ENCODE measurements at places on chromosomes 5 and 9.

DNA sequence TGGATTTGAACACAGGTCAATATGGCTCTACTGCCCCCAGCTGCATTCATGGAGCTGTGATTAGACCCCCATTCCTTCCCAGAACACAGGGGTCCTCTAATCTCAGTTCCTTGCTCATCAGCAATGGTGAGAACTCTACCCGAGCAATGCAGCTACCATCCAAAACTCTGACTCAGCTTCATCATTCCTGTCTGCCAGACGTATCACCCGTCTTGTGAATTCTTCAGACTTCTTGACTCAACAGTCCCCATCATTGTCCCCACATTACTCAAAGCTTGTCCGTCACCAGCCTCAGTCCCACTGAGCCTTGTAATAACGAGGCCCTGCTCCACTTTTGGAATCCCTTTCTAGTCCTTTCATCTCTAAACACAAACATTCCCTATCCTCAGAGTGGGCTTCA is 36.3 kb upstream of the STX17 start:
- no peak for DNase-seq

DNA sequence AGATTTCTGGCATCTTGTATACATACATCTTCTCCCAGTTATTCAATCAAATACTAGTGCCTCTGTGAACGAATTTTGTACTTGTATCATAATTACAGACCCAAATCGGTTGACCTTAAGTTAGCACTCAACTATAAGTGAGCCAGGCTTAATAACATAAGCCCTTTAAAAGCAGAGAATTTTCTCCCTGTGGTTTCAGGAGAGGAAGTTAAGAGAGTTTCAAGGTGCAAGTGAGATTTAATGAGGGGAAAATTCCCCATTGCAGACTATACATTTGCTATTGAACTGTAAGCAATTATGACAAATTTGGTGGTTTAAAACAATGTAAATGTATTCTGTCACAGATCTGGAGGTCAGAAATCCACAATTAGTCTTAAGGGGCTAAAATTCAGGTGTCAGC is 261.9 kb upstream of the NREP start:
- DNase-seq, result no peak

DNA sequence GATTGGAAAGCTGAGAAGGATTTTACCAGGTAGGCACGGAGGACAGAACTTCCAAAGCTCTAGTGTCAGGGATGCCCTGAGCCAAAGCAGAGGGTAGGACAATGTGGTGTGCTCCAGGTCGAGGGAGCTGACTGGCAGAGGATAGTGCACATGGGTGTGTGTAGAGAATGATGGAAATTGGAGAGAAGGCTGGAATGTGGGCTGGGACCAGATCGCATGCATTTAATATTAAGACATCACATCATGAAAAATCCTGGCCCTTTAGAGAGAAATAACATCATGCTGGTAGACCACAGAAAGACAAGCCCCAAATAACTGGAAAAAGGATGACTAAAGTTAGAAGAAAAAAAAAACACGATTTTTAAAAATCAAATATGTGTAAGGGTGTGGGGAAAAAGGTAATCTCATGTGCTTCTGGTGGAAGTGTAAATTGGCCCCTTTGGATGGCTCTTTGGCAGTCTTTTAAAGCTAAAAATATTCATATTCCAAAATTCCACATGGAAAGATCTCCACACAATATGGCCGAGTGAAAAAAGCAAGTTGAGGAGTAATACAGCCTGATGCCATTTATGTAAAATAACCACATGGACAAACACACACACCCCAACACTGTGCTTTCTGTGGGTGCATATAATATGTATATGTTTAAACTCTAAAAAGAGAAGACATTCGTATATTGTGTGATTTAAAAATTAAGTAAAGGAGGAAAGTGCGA is 67.0 kb upstream of the TGFBR1 start:
- no peak for DNase-seq

GRCh38 chr5:8908055-8908683 is 637.7 kb downstream of the SEMA5A start:
- DNase-seq, result peak; percentile 35

- DNase-seq, result peak; percentile 49
These were observed 4.4 kb upstream of the IL3 start for GRCh38 chr5:132055808-132056609.

DNA sequence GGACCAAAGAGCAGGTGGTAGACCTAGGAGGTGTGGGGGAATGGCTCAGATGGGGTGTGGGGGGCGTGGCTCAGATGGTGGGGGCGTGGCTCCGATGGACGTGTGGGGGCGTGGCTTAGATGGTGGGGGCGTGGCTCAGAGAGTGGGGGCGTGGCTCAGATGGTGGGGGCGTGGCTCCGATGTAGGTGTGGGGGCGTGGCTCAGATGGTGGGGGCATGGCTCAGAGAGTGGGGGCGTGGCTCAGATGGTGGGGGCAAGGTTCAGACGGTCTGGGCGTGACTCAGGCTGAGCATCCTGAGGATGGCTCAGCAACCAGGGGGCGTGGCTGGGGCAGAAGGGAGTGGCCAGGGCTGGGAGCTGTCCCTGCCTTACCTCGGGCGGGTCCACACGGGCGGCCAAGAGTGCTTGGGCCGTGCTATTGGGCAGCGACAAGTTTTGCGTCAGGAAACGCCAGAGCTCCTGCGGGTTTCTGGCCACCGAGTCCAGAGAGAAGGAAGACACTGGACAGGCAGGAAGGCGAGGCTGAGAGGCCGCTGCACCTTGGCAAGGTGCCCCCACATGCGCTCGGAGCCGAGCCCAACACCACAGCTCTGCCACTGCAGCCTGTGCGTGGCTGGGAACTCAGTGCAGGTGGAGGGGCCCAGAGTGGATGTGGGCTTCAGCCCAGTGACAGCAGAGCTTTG is 5.9 kb downstream of the ABCA2 start:
- no peak for DNase-seq

DNA sequence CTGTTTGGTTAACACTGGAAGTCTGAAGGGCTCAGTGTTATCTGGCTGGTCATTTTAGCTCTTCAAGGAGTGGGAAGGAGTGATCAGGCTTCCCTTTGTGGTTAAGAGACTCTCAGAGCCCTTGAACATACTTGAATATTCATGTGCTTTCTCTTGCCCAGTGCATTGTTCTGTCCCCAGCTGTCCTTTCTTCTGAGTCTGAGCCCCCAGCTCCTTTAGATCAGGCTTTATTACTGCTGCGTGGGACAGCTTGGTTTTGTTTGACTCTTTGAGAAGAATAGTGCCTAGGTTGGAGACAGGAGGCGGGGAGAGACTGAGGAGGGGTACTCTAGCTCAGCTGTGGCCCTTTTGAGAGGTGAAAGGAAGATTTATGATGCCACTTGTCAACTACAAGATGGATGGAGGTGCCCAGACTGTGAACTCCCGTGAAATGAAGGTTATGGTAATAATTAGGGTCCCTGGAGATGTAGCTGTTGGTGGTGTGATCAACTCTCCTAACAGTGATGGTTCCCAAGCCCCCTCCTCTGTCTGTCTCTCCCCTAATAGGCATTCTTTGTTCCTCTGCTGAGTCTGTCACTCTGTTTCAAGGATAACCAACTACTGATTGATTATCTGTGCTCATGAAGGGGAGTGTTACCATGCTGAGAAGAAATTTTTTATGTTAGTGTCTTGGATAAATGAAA is 83.1 kb upstream of the GLRA1 start:
- no peak for DNase-seq

GRCh38 chr9:71285191-71285656 is 163.8 kb upstream of the TRPM3 start:
- DNase-seq, result peak; percentile 45

DNA sequence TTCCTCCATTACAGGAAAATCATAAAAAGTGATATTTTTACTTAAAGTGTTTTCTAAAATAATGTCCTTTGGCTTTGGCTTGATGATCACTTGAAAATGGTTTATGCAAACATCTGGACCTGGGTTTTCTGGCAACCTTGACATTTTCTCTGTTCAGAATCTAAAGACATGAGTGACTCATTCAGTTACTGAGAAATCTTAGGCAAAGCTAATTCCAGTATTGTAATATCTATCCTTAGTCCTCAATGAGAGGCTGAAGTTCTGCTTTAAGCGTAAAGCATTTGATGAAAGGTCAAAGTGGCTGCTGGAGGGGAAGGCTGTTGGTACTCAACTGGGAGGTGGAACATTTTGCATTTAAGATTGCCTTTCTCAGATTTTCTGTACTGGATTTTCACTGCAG is 2.3 kb downstream of the MAN2A1 start:
- peak; percentile 28 for DNase-seq

- no peak for DNase-seq
These were observed 474.0 kb upstream of the RGMB start for GRCh38 chr5:98299435-98299834.

DNA sequence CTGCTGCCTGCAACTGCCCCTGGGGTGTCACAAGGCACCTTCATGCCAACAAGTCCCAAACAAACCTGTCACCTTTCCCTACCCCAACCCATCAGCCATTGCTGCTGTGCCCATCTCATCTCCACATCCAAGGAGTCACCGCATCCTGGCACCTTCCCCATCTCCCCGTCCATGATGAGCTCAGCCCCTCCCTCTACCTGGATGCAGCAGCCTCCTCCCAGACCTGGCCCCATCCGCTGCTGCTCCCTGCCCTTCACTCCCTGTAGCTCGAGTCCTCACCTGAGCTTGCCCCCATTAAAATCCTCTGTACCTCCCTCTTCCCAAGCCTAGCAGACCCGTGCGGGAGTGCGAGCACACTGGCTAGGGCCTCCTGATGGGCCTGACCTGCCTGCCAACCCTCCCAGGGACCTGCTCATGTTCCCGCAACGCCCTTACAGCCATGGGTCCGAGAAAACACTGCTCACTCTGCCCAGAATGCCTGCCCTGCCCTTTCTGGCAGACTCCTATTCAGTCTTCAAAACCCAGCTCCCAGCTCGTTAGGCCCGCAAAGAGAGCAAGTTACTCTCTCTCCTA is 110.6 kb downstream of the ADAMTS2 start:
- DNase-seq, result no peak

DNA sequence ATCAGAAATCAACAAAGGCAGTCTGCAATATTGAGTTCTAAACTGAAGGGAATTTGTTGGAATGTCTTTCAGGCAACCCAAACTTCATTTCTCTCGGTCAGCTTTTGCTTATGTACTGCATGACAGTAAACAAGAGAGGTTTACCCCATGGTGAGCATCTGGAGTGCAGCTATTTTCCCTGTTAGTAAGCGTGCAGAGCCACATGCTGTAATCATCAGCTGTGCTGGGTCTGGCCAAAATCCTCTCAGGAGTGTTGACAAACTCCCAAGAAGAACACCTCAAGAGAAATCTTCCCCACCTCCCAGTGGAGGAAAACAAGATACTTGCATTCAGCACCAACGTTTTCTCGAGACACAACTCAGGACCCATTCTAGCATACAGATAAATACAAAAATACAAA is 83.6 kb upstream of the ADAMTSL1 start:
- no peak for DNase-seq

- DNase-seq, result no peak
These were observed 100.2 kb downstream of the MRPL36 start for GRCh38 chr5:1699394-1699793.

GRCh38 chr5:55547781-55548180 is 13.0 kb upstream of the PLPP1 start:
- DNase-seq, result no peak

- no peak for DNase-seq
These were observed 92.5 kb upstream of the ITGA2 start for GRCh38 chr5:52896534-52897237.

GRCh38 chr5:175803254-175803653 is 68.1 kb upstream of the CPLX2 start:
- no peak for DNase-seq

DNA sequence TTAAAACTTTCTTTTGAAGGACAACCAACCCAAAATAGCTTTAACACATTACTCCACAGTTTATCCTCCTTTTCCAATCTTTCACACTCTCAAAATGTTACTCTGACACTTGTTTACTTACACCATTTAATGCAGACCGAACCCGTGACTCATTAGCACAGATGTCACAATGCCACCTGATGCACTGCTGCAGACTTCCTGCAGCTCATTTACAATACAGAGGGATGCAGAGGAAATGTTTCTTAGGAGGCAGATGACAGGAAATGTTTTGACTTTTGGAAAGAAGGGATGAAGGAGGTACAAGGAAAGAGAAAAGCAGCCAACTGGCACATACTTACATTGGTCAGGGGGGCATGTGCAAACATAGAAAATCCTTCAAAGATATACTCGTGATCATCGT is 39.0 kb downstream of the DROSHA start:
- no peak for DNase-seq

- DNase-seq, result no peak
These were observed 109.9 kb upstream of the NFIB start for GRCh38 chr9:14423815-14424261.

DNA sequence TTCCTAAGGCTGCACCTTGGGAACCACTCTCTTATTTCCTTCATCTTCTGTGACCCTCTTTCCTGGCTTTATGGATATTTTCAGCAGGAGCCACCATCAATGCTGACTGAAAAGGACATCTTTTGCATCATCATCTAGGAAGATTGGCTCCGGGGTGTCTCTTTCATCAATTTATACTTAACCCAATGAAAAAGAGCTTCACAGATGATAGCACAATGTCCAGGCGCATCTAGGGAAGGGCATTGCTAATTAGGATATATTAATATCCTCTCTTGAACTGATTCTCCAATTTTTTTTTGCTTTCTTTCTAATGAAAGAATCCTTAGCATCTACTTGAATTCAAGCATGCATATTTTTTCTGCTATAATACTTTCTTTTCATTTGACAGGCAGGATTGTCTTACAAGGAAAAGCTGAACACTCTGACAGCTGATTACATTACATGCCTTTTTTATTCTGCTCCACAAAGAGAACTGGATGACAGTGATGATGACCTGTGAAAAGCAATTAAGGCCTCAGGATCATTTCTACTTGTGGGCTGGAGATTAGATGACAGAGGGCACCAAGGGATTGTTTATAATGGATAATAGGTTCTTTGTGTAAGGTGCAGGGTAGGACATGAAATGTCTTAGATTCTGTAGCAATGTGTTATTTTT is 60.2 kb downstream of the PCSK1 start:
- DNase-seq, result no peak

DNA sequence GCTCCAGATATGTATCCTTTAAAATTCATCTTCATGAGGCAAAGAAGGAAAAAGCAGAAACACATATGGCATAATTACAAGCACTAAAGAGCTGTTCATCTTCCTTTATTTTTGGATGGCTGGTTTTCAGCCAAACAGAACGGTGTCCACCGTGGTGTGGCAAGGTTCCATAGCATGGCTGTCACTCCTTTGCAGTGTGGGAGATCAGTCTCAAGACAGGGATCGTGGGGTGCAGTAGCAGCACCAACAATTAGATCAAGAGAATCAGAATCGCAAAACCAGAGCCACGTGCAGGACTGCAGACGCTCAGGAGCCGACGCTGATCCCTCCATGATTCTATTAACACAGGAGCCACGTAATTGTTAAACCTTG is 79.5 kb downstream of the SEMA4D start:
- no peak for DNase-seq

- DNase-seq, result no peak
These were observed 663 bp upstream of the ZNF366 start for GRCh38 chr5:72507907-72508238.

- no peak for DNase-seq
These were observed 51.1 kb downstream of the NUDT12 start for GRCh38 chr5:103511554-103511885.

Data from NCI-H524 (cell line).